ENCODE measurements at places on chromosomes 6 and 20.

DNA sequence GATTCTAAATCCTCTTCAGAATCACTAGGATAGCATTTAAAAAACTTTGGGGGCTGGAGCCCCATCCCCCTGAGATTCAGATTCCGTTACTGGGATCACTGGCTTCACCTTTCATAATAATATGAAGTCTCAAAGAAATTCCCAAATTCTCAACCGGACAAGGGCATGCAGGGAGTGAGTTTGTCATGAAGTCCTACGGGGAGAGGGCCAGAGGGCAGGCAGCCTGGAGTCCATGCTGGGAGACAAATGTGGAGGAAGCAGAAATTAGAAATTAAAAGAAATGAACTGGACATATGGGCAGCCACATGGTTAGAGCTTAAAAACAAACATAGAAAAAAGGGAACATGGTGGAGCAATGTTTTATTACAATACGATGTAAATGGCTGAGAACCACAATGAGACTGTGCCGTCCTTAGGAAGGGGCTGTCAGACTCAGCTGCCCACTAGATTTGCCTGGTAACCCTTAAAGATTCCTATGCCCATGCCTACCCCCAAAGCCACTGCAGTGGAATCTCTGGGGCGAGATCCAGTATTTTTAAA lies 142.6 kb downstream of the CEBPB start:
- DNase-seq: no peak

DNA sequence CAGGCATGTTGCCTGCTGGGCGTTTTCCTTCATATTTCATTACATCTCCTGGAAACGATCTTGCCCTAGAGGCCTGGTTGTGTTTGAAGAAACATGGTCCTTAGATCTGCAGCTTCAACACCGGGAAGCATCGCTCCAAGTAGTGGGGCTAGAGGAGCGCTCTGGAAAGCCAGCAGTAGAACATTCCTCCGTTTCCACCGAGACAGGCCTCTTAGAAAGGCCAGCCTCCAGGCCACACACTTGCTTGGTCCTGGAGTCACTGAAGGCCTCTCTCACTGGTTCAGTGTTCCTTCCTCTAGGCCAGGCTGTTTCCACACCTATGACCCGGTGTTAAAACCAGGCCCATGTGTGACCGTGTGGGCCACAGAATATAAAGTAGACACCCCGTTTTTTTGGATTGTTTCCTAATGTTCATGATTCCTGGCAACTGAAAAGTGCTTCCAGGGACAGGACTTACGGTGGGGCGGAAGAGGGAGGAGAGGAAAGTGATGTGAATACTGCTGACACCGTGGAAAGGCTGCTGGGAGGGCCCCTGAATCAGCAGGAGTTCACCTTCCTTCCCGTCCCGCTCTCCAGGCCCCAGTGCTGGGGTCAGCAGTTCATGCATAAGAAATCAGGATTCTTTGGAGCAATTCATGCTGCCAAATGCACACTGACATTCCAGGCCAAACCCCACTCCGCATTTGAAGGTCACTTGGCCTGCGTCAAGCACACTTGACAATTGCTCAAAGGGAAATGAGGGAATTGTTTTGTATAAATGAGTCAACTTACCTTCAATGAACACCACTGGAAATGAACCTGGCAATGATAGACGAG lies 83.8 kb downstream of the IYD start:
- DNase-seq: no peak

DNA sequence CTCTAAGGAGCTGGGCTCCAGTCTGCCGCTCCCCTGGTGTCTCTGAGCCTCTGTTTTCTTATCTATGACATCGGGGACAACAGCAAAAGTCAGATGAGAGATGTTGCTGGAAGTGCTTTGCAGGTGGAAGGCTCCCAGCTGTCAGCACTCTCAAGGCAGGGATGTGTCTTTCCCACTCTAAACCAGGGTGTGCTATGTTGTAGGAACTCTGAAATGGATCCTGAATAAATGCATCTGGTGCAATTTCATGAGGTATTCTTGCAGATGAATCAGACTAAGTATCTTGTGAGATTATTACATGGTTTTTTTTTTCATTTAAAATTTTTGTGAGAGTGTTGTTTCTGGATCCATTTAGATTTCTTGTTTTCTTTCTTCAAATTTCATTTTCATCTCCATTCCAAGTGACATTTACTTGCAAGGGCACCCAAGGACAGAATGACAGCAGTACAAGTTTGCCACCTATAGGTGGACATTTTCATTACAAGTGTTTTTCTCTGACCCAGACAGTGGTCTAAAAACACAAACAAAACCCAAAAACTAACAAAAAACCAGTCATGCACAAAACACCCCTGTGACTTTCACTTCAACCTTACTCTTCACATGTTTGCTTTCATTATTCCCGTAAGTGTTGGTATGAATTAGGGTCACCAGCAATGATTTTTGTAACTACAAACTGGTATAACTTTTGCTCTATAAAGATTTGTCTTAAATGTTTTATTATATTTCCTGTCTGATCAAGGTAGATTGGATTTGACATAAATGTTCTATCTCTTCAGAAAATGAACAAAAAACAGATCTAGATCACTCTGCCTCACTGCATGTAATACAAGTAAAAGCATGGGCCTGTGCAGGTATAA lies 14.7 kb upstream of the SIM1 start:
- DNase-seq: peak; percentile 70

- no peak for DNase-seq
These were observed 8.8 kb downstream of the GNL1 start for GRCh38 chr6:30547454-30547853.

GRCh38 chr20:2814076-2814475 lies 711 bp upstream of the C20orf141 start:
- no peak for DNase-seq

GRCh38 chr20:54176610-54177009 lies 2.8 kb upstream of the CYP24A1 start:
- DNase-seq: no peak

GRCh38 chr6:64034291-64034690 lies 398.7 kb downstream of the PHF3 start:
- DNase-seq: no peak

DNA sequence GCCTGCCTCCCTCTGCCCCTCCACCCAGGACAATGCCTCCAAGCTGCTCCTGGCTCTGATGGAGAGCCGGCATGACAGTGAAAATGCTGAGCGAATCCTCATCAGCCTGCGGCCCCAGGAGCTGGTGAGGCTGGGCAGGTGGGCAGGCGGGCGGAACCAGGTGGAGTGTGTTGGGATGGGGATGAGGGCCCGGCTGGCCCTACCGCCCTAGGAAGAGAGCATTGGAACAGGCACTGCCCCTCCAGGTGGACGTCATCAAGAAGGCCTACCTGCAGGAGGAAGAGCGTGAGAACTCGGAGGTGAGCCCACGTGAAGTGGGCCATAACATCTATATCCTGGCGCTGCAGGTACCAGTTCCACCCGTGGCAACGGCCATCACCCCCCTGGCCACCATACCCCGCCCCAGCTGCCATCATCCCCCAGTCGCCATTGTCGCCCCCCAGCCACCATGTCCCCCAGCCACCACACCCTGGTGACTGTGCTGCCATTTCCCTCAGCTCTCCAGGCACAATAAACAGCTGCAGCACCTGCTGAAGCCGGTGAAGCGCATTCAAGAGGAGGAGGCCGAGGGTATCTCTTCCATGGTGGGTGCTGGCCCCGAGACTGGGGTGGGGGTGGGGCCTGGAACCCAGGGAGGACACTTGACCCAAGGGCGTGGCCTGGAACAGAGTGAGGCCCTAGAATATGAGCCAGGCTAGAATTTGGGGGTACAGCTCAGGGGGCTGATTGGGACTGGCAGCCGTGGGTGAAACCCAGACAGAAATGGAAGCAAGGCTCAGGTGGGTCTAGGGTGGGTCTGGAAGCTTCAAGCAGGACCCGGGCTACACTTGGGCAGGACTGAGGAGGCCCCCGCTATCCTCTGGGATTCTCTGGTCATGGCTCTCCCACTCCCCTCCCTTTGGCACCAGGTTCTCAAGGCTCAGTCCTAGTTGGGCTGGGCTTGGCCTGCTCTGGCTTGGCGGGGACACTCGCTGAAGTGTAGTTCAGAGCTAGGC lies 24.2 kb downstream of the UQCC2 start:
- no peak for DNase-seq

GRCh38 chr6:52728394-52728793 lies 34.9 kb downstream of the GSTA2 start:
- no peak for DNase-seq

GRCh38 chr6:133740218-133740617 lies 148.7 kb upstream of the TCF21 start:
- no peak for DNase-seq

DNA sequence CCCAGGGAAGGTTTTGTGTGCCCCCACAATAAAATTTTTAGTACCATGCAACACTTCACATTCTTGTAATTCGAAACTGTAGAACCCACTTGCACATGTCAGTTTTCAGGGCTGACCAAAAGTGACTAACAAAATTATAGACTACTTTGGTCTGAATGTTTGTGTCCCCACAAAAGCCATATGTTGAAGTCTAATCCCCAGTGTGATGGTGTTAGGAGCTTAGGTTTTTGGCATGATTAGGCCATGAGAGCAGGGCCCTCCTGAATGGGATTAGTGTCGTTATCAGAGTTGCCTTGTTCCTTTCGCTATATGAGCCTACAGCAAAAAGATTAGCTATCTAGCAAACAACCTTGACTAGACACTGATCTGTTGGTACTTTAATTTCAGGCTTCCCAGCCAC lies 49.0 kb upstream of the TENT5A start:
- DNase-seq: no peak

GRCh38 chr6:119540417-119540816 lies 190.9 kb upstream of the MAN1A1 start:
- no peak for DNase-seq

DNA sequence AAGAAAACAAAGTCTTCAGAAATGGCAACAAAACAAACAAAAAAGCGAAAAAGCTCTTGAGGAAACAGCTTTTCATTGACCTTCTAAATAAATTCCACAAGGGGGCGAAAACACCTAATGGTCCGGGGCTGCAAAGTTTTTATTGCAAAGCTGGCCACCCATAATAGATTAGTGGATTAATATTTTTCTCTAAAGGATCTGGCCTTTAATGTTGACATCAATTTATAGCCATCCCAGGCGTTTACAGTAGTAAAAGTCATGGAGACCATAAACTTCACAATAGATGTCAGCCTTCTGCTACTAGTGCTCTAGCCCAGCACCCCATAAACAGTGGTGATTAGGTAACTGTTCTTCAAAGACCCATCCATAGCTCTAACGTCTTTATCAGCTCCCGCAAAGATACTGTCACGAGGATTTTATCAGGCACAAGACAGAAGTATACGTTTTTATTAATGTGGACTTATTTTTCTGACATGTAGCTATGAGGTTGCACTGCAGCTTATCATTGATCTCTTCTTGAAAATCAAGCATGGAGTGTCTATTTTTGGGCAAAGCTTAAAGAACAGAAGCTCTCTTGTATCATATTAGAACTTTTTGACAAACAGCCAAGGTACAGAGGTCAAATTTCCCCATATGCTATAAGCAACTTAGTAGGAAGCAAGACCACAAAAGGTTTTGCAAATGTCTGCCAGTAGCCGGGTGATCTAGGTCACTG lies 4.7 kb downstream of the CITED2 start:
- DNase-seq: peak; percentile 18

DNA sequence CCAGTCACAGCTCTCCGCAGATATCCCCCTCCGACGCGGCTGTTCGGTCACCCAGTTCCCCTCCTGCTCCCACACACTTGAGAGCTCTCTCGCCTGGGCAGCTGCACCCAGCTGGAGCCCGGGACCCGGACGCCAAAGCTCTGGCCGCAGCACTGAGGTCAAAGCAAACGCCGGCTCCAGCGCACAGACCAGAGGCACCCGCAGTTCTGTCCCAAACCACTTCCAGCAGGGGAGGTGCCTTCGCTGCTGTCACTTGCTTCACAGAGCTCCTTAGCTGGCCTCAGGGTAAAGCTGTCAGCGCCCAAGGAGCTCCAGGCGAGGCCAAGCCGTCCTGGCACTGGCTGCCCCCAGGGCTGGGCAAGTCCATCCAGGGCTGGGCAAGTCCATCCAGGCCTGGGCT lies 27.9 kb downstream of the SLC2A4RG start:
- DNase-seq: no peak

DNA sequence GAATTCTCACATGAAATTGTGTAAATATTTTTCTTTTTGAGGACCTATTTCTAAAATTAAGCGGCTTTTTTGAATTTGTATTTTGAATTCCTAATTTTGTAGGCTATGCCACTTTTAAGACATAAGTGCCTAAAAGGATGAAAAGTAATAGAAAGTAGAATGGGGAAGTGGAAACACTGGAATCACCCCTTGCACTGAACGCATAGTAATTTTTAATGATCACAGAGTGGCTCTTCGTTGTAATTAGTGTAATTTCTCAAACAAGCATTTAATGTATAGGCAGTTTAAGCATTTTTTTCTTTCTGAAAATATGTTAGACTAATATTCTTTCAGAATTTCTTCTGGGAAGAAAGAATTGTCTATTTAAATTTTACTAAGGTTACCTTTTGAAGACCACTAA lies 73.2 kb downstream of the ARID1B start:
- no peak for DNase-seq

GRCh38 chr6:16345449-16346330 lies 107.3 kb downstream of the GMPR start:
- DNase-seq: no peak

Measured in T-helper 2 cell (primary cell).